ENCODE measurements at places on chromosomes 3 and 15.

DNA sequence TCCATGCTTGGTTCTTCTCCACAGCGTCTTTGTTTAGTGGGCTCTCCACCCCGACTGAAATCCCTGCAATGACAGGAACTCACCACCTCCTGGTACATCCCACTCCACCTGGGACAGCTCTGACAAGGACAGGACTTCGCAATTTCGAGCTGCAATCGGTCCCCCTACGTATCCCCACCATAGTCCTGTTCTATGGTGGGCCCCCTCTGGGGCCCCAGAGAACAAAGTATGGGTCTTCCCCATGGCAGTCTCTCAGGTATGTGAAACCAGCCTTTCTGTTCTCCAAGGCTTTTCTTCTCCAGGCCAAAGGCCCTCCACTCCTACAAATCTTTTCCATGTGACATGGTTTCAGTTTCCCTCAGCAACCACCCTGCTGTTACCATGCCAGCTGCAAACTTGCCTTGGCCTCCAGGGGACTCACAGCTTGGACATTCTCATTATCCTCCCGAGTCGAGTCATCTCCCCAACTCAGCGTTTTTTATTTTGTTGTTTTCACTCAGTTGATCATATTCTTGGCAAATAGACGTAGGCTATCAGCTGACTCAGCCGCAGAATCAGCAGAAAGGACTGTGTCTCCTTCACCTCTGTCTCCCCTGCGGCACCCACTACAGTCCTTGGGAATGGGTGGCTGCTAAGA is 233.3 kb downstream of the OPA1 start:
- no peak for DNase-seq

DNA sequence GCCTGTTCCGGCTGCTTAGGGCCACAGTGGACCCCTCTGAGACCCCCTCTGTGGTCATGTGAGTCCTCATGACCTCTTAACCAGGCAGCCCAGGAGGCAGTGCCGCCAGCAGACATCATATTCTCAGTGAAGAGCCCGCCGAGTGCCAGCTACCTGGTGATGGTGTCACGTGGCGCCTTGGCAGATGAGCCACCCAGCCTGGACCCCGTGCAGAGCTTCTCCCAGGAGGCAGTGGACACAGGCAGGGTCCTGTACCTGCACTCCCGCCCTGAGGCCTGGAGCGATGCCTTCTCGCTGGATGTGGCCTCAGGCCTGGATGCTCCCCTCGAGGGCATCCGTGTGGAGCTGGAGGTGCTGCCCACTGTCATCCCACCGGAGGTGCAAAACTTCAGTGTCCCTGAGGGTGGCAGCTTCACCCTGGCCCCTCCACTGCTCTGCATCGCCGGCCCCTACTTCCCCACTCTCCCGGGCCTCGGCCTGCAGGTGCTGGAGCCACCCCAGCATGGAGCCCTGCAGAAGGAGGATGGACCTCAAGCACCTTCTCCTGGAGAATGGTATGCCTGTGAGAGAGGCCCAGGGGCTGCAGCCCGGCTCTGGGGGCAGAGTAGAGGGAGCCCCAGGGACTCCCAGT is 176.1 kb downstream of the TBC1D2B start:
- DNase-seq, result no peak

DNA sequence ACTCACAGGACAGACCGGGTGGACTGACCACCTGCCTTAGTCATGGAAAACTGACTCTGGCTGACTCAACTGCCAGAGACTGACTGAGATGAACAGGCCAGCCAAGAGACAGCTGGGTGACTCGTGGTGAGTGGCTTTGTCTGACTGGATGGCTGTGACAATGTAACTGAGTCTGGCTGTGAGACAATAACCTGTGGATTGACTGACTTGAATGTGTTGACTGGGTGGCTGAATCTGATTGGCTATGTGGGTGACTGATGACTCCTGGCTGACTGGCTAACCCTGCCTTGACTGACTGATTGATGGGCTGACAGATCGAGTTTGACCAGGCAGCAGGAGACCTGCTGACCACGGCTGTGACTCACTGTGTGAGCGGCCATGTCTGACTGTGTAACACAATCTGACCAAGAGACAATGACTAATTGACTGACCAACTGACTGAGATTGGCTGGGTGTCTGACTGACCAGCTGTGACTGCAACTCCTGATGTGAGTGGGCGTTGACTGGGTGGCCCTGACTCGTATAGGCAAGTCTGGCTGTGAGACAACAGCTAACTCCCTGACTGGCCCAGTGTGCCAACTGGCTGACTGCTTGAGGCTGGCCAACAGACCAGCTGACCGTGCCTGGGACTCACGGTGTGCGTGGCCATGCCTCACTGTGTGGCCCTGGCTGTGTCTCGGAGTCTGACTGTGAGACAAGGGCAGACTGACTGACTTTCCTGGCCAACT is 509.1 kb downstream of the SHQ1 start:
- peak; percentile 17 for DNase-seq

- DNase-seq, result no peak
Observed at GRCh38 chr3:107943786-107944523, 146.9 kb downstream of the CD47 start.

GRCh38 chr3:52243791-52244628 is 1.5 kb upstream of the PPM1M start:
- no peak for DNase-seq

DNA sequence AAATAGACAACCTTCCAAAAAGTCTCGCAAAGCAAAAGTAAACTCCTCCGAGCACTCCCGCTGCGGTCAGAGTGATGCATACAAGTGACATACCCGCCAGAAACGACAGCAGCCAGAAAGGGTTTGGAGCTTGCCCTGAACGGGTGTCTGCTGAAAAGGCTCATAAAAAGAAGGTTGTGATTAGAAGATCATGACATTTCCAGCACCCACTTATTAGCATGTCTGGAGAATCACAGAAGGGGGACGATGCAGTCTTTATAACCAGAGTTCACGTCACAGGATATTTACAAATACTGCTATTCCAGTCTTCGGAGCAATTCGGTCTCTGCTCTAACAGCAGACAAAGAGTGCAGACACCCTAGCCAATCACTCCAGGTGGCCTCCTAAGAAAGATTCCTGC is 59.1 kb upstream of the FRMD4B start:
- no peak for DNase-seq

- DNase-seq, result no peak
Observed at GRCh38 chr3:114892880-114893279, 254.2 kb downstream of the ZBTB20 start.

- no peak for DNase-seq
Observed at GRCh38 chr15:78944202-78944625, 632 bp downstream of the CTSH start.

DNA sequence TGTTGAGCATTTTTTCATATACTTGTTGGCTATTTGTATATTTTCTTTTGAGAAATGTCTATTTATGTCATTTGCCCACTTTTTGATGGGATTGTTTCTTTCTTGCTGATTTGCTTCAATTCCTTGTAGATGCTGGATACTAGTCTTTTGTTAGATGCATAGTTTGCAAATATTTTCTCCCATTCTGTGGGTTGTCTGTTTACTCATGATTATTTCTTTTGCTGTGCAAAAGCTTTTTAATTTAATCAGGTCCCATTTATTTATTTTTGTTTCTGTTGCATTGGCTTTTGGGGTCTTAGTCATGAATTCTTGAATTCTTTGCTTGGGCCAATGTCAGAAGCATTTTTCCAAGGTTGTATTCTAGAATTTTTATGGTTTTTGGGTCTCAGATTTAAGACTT is 251.7 kb downstream of the WNT5A start:
- no peak for DNase-seq

DNA sequence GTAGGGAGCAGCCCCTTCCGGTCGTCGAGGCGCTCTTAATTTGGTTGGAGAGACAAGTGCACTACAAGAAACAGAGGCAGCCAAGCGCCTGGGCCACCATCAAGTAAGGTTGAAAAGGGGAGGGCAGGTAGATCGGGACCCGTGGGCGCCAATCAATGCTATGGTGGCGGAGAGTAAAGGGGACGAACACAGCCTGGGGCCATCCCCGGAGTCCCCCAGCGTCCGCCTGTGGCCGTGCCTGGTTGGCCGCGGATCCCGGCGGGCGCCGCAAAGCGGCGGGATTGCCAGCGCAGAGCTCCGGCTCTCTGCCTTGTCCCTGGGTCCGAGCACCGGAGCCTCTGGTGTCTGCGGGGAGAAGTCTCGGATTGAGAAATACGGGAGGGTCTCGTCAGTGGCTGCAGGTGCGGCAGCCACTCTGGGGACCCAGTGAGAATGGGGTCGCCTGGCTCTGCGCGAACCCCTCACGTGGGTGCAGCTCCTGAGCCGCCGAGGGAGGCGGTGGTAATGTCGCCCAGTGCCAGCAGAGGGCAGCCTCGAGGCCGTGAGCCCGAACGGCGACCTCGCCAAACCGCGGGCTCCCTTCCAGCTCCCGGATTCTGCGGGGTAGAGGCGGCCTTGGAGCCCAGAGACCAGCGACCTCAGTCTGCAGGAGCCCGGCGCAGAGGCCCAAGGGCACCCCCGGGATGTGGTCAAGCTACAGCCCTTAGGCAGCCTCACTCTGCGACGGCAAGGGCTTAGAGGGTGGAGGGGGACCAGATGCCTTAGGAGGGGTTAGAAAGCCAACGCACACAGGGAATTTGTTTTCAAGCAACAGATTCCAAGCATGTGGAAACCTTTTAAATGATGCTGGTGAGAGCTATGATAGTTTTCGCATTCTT is 10.8 kb downstream of the FOXL2 start:
- DNase-seq, result peak; percentile 36

DNA sequence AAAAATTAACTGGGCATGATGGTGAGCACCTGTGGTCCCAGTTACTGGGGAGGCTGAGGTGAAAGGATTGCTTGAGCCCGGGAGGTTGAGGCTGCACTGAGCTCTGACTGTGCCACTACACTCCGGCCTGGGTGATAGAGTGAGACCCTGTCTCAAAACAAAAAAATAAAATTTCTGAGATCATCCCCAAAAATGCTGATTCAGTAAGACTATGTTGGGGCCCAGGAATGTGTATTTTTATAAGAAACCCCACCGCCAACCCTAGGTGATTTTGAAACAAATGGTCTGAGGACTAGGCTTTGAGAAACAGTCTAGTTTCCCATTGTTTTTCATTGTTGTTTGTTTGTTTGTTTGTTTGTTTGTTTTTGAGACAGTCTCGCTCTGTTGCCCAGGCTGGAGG is 4.1 kb downstream of the SLC27A2 start:
- no peak for DNase-seq

- DNase-seq, result no peak
Observed at GRCh38 chr3:123767564-123768292, 116.4 kb downstream of the MYLK start.

- DNase-seq, result no peak
Observed at GRCh38 chr15:77503764-77504163, 83.1 kb downstream of the HMG20A start.

DNA sequence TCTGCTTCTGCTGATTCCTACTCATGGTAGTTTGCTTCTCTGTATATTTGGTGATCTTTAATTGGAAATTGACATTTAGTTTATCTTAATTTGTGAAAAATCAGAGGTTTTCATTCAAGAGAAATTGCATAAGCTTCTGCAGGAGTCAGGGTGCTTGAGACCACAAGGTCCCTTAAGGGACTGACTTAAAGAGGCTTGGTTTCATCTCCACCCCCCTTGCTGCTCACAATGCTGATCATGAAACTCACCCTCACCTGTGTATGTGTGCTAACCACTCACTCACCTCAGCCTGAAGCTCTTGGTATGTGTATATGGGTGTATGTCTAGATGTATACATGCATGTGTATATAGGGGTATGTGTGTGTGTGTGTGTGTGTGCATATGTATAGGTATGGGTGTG is 11.4 kb downstream of the PGPEP1L start:
- DNase-seq, result no peak

- DNase-seq, result no peak
Observed at GRCh38 chr15:97316362-97316761, 644.1 kb upstream of the ARRDC4 start.

GRCh38 chr3:27356976-27357375 is 12.2 kb downstream of the NEK10 start:
- DNase-seq, result no peak

GRCh38 chr3:152084441-152085158 is 184.1 kb upstream of the MBNL1 start:
- no peak for DNase-seq

GRCh38 chr15:70156671-70157271 is 59.1 kb upstream of the TLE3 start:
- no peak for DNase-seq

DNA sequence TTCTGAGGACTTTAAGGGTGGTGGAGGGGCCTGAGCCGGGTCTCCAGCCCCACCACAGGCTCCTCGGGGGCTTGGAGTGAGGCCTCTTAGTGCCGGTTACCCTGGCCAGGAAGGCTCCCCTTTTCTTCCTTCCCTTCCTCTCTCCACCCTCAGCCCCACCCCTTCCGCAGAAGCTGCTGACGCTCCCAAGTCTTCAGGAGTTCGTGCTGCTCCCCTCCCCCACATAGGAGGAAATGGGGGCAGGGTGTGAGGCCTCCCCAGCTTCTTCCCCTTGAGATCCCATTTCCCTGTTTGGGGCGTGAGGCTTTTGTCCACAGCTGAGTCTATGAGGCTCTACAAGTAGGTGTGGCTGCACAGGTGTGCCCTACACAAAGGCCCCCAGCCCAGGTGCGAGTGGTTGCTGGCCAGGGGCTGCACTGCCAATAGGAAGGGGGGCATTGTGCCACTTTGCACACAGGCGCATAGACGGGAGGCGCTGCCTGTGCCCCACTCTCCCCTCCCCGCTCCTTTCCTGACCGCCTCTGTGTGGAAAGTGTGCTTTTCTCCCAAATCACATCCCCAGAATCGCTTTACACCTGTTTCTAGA is 915 bp upstream of the CALML4 start:
- DNase-seq, result no peak

DNA sequence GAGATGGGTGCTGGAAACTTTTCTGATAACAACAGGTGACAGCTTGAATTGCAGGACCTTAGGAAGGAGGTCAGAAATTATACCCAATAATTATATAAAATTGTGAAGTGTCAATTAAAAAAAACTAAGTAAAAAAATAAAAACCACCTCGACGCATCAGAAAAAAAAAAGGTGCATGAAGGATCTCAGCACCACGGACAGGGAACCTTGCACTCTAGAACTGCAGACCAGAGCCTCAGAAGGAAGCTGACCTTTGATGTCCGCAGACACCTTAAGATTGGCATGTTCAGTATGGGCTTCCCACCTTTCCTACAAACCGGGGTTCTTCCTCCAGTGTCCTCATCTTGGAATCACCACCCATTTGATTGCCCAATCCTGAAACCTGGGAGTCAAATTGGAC is 60.9 kb downstream of the SCN10A start:
- DNase-seq, result no peak

DNA sequence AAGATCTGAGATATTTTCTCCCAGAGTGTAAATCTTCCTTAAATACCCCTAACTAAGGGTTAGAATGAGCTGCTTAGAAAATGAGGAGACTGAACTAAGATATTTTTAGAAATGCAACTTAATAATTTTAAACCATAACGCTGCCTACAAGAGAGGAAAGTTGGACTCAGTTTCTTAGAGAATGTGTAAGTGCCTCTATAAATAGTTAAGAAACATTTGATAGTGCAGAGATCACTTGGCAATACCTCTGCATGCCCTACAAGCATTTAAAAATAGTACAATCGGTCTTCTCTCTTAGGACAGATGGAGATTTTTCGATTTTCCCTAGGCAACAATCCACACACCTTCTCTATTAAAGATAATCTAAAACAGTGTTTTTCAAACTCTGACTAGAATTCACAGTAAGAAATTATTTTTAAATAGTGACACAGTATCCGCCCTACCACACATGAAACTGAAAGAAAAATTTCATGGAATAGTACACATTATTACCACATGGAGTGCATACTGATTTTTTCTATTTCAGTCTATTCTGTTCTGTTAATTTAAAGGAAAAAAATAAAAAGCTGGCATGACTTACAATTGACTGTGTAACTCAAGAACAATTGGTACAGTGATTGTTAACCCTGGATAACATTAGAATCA is 83.2 kb downstream of the GADL1 start:
- no peak for DNase-seq
